ENCODE measurements at places on chromosomes 4 and X.

DNA sequence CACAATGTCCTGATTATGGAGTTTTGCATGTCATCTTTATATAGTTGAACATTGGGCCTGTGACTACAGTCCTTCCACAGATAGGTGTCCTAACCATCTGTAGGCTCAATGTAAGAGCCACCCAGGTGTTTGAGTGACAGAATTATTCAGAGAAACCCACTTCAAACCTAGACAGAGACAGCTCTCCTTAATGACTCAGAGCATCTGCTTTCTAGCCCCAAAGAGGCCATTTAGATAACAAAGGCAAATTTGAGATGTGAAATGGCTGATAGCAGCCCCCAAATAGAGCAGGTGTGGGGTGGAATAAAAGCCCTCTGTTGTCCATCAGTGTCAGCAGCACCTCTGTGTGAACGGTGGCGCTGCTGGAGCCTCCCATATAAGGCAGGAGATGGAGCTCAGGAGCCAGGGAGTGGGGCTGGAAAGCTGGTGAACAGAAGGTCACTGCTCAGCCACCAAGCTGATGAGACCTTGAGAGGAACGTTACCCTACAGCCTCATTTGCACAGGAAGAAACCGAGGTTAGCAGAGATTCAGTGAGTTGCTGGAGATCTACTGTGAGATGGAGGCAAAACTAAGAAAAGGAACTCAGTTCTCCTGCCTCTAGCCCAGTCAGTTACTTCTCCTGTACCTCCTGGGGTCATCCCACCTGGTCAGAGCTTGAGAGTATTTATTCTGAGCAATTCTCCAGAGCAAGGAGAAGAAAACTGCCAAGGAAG is 153.3 kb upstream of the LNX1 start:
- DNase-seq = no peak

GRCh38 chr4:100357542-100357941 is 160.3 kb downstream of the EMCN start:
- no peak for DNase-seq

DNA sequence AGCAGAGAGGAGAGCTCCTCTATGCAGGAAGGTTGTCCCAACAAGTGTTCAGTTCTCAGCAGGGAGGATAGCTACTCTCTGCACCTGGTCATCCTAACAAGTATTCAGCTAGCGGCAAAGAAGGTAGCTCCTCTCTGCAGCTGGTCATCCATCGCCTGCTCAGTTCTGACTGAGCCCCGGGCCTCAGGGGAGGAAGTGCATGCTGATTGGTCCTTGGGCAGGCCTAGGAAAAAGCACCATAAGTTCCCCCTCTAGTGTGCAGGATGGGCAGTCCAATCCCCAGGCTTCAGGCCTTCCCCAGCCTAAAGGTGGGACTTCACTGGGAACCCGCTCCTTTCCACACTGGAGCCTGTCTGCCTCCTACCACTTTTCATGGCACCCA is 4.4 kb upstream of the FBXW7 start:
- DNase-seq = no peak

DNA sequence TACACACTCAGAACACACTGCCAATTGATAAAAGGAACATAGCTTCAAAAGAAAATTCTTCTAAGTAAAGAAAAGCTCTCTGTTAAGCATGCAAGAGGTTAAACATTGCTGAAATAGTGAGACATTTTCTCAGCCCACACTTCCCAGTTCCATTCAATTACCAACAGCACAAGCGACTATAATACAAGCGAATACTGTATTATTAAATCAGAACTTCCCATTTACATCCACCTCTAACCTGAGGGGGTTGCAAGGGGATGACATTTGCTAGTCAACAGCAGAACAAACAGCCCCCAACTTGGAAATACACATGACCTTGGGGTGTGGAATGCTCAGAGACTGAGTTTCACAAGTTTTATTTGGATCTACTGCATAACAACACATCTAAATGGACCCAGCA is 1.1 kb downstream of the FSTL5 start:
- no peak for DNase-seq

GRCh38 chr4:6986072-6986780 is 56.9 kb upstream of the TADA2B start:
- DNase-seq = no peak

- DNase-seq = no peak
Observed at GRCh38 chr4:166169111-166169510, 296.1 kb downstream of the TLL1 start.

DNA sequence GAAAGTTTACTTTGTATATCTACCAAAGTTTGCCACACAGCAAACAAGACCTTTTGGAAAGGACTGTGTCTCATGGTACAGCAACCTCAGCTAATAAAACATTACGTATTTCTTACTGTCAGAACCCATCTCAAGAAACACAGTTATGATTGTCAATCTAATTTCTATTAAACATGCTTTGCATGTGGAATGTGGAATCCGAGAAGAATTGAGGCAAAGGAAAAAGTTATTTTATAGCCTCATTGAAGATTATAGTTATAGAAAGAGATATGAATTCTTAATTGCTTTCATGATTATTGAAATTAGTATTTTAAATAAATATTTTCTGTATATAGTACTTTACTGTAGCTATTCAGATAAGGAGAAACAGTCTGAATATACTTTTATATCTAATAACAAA is 5.4 kb downstream of the PCDH7 start:
- DNase-seq = no peak

GRCh38 chrX:48890296-48890925 is 7.2 kb downstream of the TIMM17B start:
- DNase-seq = peak; percentile 20

DNA sequence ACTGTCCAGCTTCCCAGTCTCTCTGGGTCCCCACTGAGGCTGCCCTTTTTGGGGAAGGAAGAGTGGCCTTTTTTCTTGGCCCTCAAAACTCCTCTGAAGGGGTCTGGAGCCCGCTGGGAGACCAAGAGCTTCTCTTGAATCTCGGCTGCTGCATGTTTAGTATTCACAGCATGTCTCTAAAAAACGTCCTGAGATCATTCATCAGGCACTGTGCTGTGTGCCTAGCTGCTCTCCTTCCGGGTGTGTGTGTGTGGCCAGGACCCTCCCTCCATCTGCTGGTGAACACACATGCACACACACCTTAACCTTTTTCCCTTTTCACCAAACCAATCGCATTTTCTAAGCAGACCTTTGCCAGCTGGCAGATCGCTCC is 841 bp upstream of the FRMPD3 start:
- no peak for DNase-seq

- DNase-seq = no peak
Observed at GRCh38 chrX:122512561-122513072, 671.5 kb upstream of the GRIA3 start.

GRCh38 chr4:130573742-130574141 is 1477.8 kb downstream of the C4orf33 start:
- no peak for DNase-seq

DNA sequence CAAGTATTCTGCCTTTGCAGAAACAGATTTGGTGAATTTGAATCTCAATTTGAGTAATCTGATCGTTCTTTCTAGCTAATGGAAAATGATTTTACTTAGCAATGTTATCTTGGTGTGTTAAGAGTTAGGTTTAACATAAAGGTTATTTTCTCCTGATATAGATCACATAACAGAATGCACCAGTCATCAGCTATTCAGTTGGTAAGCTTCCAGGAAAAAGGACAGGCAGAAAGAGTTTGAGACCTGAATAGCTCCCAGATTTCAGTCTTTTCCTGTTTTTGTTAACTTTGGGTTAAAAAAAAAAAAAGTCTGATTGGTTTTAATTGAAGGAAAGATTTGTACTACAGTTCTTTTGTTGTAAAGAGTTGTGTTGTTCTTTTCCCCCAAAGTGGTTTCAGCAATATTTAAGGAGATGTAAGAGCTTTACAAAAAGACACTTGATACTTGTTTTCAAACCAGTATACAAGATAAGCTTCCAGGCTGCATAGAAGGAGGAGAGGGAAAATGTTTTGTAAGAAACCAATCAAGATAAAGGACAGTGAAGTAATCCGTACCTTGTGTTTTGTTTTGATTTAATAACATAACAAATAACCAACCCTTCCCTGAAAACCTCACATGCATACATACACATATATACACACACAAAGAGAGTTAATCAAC is 15.3 kb downstream of the PLP1 start:
- no peak for DNase-seq

DNA sequence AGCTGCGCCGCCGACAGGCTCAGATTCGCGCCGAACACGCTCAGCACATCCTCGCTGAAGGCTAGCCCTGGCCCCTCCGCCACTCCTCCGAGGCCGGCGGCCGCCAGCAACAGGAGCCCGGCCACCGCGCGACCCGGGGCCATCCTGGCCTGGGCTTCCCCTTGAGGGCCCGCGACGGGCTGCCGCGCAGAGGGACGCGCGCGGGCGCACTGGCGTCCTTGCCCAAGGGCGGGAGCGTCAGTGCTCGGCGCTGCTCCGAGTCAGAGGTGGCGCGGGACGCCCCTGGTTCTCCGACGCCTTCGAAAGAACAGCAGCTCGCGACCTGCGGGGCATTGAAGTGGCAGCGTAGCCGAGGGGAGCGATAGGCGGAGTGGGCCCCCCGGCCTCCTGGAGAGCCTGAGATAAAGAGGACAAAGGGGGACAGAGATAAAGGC is 745 bp downstream of the SLC39A8 start:
- DNase-seq = peak; percentile 75

DNA sequence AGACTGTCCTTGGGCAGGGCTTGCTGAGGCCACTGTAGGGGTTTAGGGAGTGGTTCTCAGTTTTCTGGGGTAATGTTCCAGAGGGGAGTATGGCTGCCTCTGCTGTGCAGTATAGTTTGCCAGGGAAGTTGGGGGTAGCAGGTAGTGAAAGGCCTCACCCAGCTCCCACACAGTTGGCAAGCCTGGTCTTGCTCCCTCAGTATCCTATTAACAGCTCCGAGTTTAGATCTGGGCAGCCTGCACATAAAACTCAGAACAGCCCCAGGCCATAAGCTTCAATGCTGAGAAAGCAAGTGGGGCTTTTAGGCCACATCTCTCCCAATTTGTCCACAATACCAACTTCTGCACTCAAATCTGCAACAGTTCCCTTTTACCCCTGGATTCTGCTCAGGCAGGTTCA is 205.2 kb downstream of the GALNTL6 start:
- DNase-seq = no peak

GRCh38 chr4:30295652-30296051 is 424.5 kb upstream of the PCDH7 start:
- no peak for DNase-seq

DNA sequence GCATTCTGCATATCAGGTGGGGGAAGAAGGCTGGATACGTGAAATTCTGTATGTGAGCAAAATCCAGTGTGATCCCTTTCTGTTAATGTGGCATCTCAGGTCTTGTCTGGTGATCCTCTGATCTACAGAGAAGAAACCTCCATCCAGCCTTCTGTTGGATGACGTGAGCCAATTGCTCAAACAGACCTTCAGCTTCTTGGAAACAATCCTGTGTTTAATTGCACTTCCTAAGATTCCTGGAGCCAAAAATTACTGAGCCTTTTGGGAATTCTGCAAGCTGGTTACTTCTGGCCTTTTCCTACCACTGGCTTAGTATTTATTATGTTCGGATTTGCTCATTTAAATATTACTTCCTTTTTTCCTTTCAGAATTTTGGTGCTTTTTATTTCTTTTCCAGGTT is 51.2 kb downstream of the TRIML1 start:
- DNase-seq = no peak

DNA sequence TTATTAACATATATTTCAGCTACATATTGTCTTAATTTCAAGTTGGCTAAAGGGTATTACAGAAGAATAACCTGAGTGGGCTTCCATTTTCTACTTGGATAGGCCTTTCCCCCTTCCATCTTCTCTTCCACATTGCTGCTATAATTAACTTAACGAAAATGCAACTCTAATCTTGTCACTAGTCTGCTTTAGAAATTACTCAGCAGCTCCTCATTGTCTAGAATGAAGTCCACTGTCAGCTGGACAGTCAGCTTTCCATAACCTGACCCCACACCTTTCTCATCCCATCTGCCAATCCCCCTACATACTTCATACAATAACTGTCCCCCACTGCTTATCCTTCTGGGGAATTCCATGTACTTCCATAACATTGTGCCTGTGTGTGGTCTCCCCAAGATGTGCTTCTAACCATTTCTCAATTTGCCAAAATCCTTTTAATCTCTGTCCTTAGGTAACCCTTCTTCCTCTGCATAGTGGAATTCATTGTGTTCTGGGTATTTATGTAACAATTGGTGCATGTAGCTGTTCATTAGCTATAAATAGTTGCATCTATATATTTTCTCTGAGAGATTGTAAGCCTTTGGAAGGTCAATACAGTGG is 4.8 kb downstream of the MND1 start:
- DNase-seq = no peak

- no peak for DNase-seq
Observed at GRCh38 chr4:7024336-7024890, 18.8 kb upstream of the TADA2B start.

DNA sequence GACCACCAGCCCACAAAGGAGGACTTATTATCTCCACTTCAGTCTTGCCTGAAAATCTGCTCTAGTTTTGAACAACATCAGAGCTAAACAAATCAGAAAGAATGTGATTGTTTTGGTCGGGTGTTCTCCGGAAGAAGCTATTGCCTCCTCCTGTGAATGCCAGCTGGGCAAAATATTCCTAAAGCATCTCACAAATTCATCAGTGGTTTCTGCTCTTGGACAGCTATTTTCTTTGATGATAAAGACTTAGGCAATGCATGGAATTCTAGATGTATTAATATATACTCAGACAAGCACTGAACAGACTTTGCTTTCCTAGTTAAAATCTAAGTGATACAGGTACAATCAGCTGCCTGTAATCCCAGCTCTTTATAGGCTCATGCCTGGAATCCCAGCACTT is 71.8 kb downstream of the ASMT start:
- no peak for DNase-seq

All from activated naive CD4-positive, alpha-beta T cell treated with Interleukin-2 at 50 U/mL for 16 hours (primary cell).